Posterior cingulate gyrus (tissue), 11 donors: ENCODE measurements at places on chromosomes 3 and 15.

DNA sequence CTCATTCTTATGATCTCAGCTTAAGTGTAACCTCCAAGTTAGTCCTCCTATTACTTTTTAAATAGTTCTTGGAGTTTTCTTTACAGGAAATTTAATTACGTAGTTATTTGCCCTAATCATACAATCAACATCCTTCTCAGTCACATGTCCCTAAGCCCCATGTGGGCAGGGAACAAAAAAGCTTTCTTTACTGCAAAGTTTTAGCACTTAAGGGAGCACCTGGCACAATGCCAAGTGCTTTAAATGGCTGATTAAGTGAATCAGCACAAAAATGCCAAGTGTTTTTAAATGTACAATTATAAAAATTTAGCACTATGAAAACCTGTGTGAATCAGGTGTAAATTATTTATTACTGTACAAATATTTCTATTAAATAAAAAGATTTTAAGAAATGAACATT lies 445.3 kb downstream of the C3orf38 start:
- no peak for DNase-seq

GRCh38 chr3:184660931-184661330 lies 50.9 kb downstream of the MAGEF1 start:
- peak; percentile 3 for DNase-seq

- DNase-seq, result no peak
Measured at GRCh38 chr3:60323651-60324050, 927.6 kb downstream of the FHIT start.

DNA sequence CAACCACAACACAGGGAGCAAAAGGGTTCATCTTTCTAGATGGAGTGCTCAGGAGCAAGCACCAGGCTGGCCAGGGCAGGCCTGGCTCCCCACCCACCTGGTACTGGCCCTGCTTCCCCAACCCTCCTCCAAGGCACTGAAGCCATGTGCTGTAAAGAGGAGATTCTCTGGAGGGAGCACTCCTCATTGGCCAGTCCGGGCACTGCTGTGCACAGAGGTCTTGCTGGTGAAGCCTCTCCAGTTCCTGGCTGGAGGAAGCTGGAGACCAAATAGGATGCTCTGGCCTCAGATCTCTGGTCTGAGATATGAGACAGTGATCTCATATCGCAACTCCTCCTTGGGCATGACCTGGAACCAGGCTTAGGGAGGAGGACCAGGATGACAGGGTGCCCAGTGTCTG lies 7.7 kb upstream of the SEMA3F start:
- no peak for DNase-seq

GRCh38 chr3:184981071-184981470 lies 169.1 kb downstream of the VPS8 start:
- DNase-seq, result no peak

- no peak for DNase-seq
Measured at GRCh38 chr15:90519688-90520087, 10.0 kb upstream of the CRTC3 start.

DNA sequence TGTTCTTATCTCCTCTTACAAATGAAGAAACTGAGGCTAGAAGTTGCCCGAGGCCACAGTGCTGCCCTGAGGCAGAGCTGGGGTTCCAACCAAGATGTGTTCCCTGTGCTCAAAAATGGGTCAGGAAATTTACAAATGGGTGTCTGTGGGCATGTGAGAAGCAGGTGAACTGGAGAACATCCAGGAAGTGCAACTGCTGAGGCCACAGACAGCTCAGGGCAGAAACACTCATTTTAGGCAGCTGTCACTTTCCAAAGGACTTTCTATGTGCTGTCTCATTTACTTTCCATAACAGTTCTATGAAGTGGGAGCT lies 47.2 kb upstream of the ATP2B2 start:
- DNase-seq, result no peak

DNA sequence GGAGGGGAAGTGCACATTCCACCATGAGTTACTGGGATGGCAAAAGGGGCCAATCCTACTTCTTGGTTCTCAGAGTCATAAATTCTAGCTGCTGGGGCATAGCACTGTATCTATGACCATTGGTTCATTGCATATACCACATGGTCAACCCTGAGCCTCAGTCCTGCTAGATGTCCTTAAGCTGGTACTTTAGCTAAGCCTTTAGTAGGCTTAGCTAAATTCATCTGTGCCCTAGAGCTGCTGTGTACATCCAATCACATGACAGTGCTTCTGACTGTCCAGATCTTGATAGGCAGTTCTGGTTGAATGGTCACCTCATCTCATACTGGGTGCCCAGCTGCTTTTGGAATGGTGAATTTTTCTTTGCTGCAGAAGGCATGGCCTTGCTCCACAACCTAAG lies 8.2 kb downstream of the NDUFB4 start:
- no peak for DNase-seq

GRCh38 chr3:45084361-45084760 lies 58.3 kb downstream of the CLEC3B start:
- no peak for DNase-seq

DNA sequence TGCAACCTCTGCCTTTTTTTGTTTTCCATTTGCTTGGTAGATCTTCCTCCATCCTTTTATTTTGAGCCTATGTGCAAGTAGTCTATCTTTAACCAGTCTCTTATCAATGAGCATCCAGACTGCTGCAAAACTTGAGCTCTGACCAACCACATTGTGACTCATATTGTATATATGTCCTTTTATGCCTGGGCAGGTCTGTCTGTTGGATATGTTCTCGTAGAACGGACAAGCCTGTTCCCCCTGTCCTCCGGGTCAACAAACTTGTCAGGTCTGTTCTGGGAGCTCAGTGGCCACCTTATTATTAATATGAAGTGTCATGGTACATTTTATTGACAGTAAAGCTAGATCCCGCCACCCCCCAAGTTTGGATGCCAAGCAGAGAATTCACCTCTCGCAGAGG lies 252.9 kb upstream of the ST8SIA2 start:
- no peak for DNase-seq

- no peak for DNase-seq
Measured at GRCh38 chr15:100733101-100733842, 130.9 kb downstream of the ASB7 start.

- no peak for DNase-seq
Measured at GRCh38 chr3:24519368-24520100, 24.9 kb upstream of the THRB start.

DNA sequence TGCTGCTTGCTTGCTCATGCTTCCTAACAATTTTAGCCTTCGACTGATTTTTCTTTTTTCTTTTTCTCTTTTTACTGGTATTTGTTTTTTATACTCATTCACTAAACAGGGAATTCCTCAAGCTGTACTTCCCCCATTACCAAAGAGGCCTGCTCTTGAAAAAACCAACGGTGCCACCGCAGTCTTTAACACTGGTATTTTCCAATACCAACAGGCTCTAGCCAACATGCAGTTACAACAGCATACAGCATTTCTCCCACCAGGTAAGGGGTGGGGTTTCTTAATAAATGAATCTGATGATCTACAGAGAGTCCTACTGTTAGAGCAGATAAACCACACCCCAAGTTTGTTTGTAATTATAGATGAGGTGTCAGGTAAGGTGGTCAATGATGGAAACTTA lies 178.8 kb downstream of the MBNL1 start:
- no peak for DNase-seq

GRCh38 chr3:161927131-161927530 lies 430.5 kb downstream of the OTOL1 start:
- no peak for DNase-seq

GRCh38 chr15:68307131-68307928 lies 29.8 kb downstream of the FEM1B start:
- DNase-seq, result no peak

DNA sequence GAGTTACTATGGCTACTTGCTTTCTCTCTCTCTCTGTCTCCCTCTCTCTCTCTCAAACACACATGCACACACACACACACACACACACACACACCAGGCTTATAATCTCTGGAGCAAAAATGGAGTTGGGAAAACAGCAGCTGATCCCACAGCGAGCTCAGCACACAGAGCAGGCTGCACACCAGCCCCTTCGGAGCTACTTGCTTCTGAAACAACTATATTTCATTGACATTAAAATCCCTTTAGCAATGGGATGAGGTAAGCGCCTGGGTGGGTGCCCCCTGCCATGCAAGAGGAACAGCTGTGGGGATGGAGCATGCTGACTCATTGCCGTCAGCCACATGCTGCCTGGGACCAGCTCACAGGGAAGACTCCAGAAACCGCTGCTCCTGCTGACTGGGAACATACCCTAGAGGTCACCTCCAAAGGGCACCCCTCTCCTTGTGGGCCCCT lies 45.7 kb downstream of the B3GNT5 start:
- DNase-seq, result peak; percentile 28

- no peak for DNase-seq
Measured at GRCh38 chr3:49015072-49015471, 3.3 kb downstream of the DALRD3 start.

GRCh38 chr15:33095641-33096040 lies 98.9 kb downstream of the FMN1 start:
- DNase-seq, result no peak

- no peak for DNase-seq
Measured at GRCh38 chr15:58517682-58518525, 86.1 kb downstream of the LIPC start.

DNA sequence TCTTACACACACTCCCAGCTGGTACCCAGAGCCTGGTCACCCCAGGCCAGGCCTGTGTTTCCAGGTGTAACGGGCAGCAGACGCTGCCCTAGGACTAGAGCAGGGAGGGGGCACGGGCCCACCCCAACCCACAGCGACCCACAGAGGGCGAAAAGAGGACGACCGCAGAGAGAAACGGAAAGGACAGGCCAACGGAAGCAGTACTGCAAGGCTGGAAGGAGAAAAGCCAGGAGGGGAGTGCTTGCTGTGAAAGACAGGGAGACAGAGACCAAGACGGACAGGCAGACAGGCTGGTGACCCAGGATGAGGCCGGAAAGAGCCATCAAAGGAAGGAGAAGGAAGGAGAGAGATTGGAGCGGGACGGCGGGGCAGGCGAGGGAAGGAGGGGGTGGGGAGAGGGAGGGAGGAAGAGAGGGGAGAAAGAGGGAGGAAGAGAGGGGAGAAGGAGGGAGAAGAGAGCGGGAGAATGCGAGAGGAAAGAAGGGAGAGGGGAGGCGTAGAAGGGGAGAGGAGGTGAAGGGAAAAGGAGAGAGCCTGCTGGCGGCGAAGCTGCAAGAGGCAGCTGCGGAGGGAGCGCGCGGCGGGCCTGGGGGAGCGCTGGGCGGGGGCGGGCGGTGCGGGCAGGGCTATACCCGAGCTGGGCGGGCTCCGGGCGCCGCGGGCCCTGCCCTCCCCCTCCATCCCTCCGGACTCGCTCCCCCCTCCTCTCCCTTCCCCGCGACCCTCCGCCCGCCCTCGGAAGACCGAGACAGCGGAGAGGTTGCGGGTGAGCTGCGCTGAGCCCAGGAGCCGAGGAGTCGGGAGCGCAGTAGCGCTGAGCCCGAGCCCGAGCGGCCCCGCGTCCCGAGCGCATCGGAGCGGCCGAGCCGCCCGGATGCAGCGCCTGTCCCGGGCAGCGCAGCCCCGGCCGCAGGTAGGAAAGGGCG lies at the start of gene SLC6A1:
Gene SLC6A1 (plus strand): TSS at position 732 of the 926 bp plus-strand sequence. CDS start 24,464 bp downstream, outside the sequence.
- peak; percentile 93 for DNase-seq

DNA sequence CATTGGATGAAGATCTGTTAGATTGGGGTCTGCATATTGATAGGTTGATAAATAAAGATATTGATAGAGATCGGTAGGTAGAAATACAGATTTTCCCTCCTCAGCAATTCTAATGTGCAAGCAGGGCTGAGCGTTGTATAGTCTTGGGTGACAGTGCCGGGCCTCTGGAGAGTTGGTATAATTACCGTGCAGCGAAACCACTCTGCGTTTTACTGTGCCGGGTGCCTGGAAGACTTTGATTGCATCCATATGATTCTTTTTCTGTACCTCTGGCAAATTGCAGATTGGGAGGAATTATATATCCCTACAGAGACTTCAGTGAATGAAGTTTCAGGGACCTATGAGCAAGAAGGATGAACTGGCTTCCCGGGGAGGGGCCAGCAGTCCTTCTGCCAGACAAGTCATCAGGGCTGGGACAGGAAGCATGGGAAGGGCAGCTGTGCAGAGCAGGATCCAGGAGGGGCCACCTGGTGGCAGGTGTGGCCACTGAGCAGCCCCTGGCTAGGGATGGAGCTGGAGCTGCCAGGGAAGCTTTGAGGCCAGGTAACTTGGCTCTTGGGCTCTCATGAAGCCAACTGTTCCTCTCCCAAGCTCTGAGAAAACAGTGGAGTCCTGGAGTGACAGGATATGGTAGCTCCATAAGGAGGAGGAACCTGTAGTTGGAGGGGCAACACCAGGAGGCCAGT lies 132.5 kb downstream of the APBA2 start:
- DNase-seq, result no peak

DNA sequence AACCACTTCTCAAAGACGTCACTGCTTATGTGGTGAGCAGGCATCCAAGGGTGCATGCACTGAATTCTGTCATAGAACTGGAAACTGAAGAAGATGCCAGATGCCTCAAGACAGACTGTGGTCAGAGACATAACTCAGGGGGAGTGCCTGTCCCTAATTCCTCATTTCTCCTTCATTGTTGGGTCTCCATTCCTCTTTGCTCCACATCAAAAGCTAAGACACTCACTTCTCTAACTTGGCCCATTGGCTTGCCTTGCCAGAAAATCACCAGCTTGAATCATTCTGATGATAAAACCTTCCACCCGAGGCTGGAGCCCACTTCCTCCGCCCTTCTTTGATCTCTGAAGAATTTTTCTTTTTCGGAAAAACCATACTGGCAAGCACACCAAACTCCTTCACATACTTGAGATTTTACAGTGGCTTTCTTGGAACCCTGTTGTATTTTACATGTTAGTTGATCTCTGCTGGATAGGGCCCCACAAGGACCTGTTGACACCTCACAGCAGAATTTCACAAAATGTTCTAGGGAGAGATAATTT lies 69.9 kb downstream of the COL8A1 start:
- DNase-seq, result no peak

DNA sequence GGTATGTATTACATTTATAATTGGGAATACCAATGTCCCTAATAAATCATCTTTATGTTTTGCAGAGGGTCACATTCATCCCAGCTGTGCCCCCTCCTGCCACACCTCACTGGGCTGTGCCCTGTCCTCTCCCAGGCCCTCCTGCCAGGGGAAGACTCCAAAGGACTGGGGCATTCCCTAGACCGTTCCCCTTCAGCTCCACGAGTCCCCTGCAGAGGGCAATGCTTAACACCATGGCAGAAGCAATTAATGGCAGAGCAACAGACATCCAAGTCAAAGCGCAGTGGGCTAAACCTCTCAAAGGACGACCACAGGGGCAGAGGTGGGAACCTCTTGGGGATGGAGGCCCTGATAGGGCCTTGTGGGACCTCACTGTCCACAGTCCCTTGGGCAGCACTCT lies 71.3 kb upstream of the SEC13 start:
- DNase-seq, result no peak

- DNase-seq, result no peak
Measured at GRCh38 chr15:70853318-70853972, 512 bp downstream of the LARP6 start.
